ENCODE measurements at places on chromosomes 5 and 9. TPM values are rescaled to one million over a fixed set of nuclear protein-coding genes. Genes with fewer than 3 reads are reported as not detected.

DNA sequence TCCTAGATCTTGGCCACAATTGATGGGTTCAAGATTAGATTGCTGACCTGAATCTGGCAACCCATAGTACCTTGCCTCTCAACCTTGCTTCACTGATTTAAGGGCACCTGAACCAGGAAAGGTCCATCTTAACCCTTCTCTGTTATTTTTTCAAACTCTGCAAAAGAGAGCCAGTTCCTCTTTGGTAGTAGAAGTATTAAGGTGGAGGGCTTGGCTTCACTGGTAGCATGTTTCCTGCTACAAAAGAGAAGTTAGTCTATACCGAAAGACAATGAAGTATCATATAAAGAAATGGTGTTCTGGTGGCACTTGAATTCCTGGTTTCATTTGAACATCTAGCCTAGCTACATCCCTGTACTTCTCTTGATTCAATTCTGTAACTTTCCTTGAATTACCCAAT is 8.5 kb downstream of the ALG2 start:
- H3K27ac ChIP-seq: no peak overlapping the region
- H3K36me3 ChIP-seq: peaks cover 26% of the 10 kb centered on the region
- H3K4me3 ChIP-seq: no peak overlapping the region
- H3K27me3 ChIP-seq: no peaks in the 10 kb centered on the region

DNA sequence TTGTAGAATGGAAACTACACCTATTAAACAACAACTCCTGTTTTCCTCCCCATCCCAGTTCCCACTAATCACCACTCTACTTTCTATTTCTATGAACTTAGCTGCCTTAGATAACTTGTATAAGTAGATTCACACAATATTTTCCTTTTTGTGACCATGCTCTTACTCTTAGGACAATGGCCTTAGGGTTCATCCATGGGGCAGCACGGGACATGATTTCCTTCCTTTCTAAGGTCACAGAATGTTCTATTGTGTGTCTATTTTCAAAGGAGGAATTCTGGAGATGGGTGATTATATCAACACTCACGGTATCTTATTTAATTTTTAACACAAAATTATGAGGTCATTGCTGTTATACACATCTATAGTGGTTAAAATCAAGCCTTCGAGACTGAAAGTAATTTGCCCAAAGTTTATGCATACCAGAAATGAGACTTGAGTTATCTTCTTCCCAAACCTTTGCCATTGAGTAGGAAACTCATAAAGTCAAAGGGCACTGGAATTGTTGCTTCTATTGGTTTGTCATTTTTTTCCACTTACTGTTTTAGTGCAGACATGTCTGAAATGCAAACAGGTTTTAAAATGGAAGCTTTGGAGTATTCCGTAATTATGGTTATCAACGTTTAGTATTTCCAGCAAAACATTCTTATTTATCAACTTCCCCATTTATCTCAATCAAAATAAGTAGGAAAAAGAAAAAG is 23.6 kb downstream of the CTSL start:
- no peak overlapping the region for H3K4me3 ChIP-seq
- DNase-seq: no peak
- H3K36me3 ChIP-seq: no peaks in the 10 kb centered on the region
- H3K27ac ChIP-seq: no peak overlapping the region
- no peaks in the 10 kb centered on the region for H3K27me3 ChIP-seq
- peaks cover 2% of the 10 kb centered on the region for H3K4me1 ChIP-seq

DNA sequence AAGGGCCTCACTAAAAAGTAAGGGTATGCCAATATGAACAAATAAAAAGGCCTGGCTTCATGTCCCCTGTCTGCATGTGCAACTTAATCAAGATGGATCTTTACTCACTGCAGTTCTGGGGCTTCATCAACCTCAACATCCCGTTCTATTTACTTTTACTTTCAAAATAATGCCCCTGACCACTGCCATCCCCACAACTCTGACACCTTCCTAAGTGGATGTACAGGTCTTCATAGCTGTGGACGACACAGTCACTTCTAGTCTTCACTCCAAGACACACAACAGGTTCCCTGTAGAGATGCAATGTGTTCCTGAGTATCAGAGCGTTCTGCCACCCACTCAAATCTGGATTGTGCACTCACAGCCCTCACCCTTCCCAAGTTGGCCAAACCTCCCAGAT is 136.1 kb downstream of the ENC1 start:
- no peak for DNase-seq
- H3K4me3 ChIP-seq: no peak overlapping the region
- no peaks in the 10 kb centered on the region for H3K36me3 ChIP-seq

GRCh38 chr9:113179839-113180238 is 29.0 kb downstream of the SLC31A2 start:
- H3K27me3 ChIP-seq: no peaks in the 10 kb centered on the region
- DNase-seq: no peak
- H3K27ac ChIP-seq: no peak overlapping the region

The PCSK1 gene
- polyA plus RNA-seq: not detected

The NTNG2 gene
- polyA plus RNA-seq: 6.1 TPM

The GABRP gene
- 0.03 TPM for polyA plus RNA-seq

The UBTD2 gene
- polyA plus RNA-seq: 15.5 TPM

The TSSK1B gene
- 0.05 TPM for polyA plus RNA-seq

The ATG12 gene
- polyA plus RNA-seq: 29.1 TPM
